ENCODE measurements at places on chromosomes 1 and 21.

- no peak for DNase-seq
These were observed 151.9 kb upstream of the KLHDC7A start for GRCh38 chr1:18328803-18329202.

GRCh38 chr1:82819234-82819633 is 1018.5 kb downstream of the ADGRL2 start:
- no peak for DNase-seq

- no peak for DNase-seq
These were observed 3.2 kb downstream of the EVA1C start for GRCh38 chr21:32415451-32416398.

GRCh38 chr21:36134803-36135390 is at the start of gene CBR3:
TSS of gene CBR3 (plus strand) at chr21:36135079. CDS start at chr21:36135193, 114 bp downstream.
- DNase-seq: peak; percentile 50

DNA sequence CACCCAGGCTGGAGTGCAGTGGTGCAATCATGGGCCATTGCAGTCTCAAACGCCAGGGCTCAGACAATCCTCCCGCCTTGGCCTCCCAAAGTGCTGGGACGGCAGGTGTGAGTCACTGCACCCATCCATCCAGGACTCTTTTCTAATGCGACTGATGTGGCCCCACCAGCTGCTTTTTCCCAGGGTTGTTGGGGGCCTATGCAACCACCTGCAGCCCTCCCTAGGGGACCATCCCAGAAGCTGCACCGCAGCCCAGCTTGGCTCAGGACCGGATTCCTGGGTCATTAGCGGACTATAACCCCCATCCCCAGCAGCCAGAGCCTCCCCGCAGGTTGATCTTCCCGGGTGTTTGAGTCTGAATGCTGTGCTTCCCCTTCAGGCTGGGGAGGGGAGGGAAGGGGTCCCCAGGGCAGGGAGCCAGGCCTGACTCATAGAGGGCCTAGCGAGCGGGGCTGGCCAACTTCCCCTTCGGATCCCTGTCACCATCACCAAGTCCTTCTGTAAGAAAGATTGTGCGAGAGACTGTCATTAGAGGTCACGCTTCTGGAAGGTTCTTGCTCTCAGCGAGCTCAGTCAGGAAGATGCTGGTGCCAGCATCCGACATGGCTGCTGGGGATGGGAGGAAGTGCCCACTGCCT is 108.7 kb upstream of the ACTRT2 start:
- DNase-seq: peak; percentile 55

- peak; percentile 83 for DNase-seq
These were observed 1.7 kb downstream of the RCC2 start for GRCh38 chr1:17437580-17438317.

DNA sequence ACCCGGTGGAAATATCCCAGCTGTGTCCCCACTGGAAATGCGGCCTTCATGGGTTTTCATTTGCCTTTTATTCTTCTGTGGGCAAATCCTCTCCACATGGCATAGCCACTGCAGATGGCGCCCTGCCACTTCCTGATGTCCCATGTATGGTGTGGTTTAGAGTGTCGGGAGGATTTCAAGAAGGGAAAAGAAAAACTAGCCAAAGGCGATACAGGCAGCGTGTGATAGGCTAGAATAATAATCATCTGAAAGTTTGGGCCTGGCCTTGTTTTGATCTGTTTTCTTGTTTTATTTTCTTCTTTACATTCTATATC is 123.6 kb downstream of the PEX14 start:
- no peak for DNase-seq

DNA sequence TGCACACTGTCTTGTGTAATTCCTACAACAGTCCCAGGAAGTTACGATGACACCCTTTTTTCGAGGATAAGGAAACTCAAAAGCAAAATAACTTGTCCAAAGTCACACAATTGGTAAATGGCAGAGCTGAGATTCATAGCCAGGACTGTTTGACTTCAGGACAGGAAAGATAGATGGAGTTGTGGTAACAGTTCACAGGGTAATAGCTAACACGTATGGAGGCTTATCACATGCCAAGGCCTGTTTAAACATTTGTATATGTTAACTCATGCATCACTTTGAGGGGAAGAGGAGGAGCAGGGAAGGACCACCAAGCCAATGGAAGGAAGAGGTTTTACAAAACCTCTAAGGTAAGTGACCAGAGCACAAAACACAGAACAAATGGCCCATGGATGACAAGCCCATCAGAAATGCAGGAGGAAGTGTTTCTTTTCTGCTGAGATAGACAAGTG is 2.8 kb downstream of the DHCR24 start:
- peak; percentile 23 for DNase-seq

DNA sequence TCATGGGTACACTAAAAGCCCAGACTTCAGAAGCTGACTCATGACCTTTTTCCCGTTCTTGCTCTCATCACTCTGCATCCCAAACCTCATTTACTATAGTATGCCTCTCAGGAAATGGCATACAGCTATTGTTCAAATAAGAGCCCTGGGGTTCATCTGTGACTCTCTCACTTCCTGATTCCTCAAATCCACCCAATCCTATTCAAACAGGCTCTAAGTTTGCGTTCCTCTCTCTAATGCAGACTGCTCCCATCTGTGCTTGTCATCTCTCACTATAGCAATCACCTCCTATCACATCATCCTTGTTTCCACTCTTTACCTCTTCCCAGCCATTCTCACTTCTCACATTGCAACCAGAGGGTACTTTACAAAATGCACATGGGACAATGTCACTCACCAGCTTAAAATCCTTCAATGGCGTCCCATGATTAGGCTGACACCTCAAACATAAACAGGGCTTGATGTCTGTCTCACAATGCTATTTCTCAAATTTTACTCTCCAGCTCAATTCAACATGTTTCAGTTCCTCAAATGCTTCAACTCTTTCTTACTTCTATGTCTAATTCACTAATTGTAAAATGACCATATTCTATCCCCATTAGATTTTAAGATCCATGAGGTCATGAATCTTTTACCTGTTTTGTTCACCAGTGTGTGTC is 408.4 kb downstream of the NTNG1 start:
- DNase-seq: peak; percentile 15

DNA sequence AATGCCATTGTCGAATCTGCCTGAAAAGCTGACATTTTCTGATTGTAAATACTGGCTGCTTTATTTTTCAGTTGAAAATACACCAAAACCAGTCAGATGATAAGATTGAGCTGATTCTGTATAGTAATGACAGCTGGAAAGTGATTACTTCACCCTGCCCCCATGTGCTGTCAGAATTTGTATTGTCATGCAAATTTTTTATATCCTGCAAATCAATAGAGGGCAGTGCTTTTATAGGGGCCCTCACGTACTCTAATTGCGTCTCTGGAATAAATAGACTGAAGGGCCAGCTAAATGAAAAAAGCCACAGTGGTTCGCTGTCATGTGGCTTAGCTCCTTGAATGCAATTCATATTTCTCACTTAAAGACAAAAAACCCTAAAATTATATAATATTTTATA is 208.6 kb downstream of the LHX8 start:
- no peak for DNase-seq

- DNase-seq: no peak
These were observed 68.1 kb downstream of the VWA5B1 start for GRCh38 chr1:20358761-20359263.

DNA sequence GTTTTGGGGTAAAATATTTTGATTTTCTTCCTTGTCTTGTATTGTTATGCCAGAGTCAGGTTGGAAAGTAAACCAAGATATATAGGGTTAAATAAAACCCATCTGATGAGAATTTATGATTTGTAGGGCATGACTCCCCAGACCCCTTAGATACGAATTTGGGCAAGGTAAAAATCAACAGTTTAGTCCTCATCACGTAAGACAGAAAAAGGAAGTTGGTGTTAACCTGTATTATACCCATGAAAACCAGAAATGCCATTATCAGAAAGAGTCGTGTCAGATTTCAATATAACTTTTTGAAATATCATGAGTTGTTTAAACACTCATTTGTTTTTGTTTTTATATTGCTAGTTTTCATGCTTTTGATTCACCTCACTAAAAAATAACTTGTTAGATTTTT is 11.8 kb downstream of the CEPT1 start:
- no peak for DNase-seq

- DNase-seq: no peak
These were observed 75.1 kb downstream of the PGM1 start for GRCh38 chr1:63668298-63668697.

GRCh38 chr1:40107290-40107959 is 10.4 kb upstream of the PPT1 start:
- DNase-seq: no peak

- DNase-seq: no peak
These were observed 620.8 kb downstream of the MATN1 start for GRCh38 chr1:30102605-30103004.

DNA sequence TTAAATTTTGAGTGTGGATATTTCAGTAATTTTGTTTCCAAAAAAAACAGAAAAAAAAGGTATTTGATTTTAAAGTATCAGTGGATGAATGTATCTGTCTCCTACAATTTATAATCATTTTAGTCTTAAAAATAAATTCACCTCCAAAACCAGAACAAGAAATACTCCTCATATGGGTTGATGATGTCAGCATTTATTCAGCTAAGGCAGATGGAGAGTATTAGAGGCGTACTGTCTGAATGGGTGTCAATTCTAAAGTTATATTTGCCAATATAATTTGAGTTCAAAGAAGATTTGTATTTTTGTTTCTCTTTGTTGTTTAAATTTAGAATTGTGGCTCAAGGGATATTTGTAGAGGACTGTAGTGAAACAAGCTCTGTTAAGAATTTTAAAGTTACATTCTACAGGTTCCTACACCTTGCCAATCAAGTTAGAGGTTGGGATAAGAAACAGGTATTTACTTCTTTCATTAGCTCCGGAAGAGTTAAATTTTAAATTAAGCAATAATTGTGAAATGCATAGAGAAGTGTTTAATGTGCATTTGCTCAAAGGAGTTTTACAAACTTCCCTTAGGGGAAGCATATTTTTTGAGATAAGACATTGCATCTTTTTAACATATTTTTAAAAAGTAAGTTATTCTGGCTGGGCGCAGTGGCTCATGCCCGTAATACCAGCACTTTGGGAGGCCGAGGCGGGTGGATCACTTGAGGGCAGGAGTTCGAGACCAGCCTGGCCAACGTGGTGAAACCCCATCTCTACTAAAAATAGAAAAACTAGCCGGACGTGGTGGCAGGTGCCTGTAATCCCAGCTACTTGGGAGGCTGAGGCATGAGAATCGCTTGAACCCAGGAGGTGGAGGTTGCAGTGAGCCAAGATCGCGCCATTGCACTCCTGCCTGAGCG is 1.2 kb downstream of the PLA2G4A start:
- peak; percentile 46 for DNase-seq

GRCh38 chr1:29387210-29387609 is 150.9 kb downstream of the PTPRU start:
- no peak for DNase-seq

- no peak for DNase-seq
These were observed 130.8 kb downstream of the HFM1 start for GRCh38 chr1:91273875-91274274.

DNA sequence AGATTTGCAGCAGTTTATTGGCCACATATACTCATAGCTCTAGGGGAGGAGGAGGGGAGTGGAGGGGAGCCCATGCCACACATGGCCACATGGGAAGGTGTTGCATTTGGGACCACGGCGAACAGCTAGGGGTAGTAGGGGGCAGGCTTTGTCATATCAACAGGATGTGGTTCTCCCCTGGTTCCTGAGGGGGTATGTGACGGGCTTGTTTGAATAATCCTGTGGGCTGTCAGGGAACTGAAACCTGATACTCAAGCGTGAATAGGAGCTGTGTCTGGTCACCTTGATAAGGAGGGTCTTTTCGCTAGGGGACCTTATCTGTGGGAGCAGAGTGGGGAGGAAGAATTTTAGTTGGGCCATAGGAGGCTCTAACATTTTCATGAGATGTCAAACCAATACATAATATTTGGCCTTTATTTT is 264.7 kb downstream of the CTH start:
- DNase-seq: no peak

- DNase-seq: no peak
These were observed 75.4 kb downstream of the NRIP1 start for GRCh38 chr21:14989359-14989758.

- no peak for DNase-seq
These were observed 59.8 kb downstream of the IL12RB2 start for GRCh38 chr1:67367370-67368045.
